Inflammatory macrophage (primary cell): ENCODE measurements at places on chromosomes 5 and 9.

DNA sequence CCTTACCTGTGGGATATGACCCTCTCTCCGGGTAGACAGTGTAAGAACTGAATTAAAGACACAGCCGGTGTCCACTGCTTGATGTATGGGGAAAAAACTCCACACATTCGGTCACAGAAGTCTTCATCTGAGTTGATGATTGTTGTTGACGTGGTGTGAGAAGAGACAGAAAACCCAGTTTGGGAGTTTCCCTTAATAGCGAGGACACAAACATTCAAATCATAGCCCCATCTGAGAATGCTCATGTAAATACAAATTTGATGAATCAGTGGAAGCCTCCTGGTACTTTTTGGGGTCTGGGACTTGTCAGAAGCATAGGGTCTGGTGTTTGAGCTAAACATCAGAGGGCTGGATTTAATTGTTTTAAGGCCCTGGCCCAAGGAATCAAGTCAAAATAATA is 11.0 kb downstream of the HAVCR1 start:
- no peak for DNase-seq

- no peak for DNase-seq
Measured at GRCh38 chr9:130327781-130328348, 62.3 kb downstream of the HMCN2 start.

GRCh38 chr5:64166201-64166959 is 737 bp downstream of the RNF180 start:
- DNase-seq: no peak

DNA sequence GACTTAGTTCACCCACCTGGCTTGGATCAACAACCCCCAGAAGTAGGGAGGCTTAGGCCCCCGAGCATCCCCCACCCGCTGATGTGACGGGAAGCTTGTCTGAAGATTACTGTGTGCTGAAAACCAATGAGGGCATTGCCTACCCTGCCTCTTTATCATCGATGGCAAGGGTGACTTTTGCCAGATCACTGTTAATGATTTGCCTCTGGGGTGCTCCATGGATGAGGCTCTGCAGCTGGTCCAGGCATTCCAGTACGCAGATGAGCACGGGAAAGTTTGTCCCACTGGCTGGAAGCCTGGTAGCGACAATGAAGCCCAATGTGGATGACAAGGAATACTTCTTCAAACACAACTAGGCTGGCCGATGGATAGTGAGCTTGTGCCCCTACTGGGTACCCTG is 22.0 kb downstream of the RUFY1 start:
- DNase-seq: no peak
